ENCODE measurements at places on chromosomes 6 and 20. TPM values are rescaled to one million over a fixed set of nuclear protein-coding genes. Genes with fewer than 3 reads are reported as not detected.

GRCh38 chr6:120771019-120771418 lies 563.3 kb downstream of the TBC1D32 start:
- DNase-seq, result no peak

- no peak for DNase-seq
Observed at GRCh38 chr6:30696432-30696831, 5.6 kb upstream of the NRM start.

DNA sequence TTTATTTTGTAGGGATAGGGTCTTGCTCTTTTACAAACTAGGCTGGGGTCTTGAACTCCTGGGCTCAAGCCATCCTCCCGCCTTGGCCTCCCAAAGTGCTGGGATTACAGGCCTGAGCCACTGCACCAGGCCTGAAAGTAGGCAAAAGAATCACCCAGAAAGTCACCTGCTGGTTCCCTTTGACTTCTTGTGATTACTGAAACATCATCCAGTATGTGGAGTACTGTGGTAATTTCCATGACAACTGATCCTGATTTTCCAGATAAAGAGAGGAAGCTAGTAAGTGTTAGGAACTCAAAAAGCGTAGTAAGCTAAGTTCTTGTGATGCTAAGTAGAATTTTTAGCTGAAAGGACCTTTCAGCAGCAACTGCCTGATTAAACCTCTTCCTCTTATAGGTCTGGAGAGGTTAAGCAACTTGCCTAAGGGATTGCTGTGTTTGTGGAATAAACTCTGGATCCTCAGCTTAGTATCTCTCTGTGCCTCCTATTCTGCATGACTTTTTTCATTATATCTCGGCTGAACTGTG lies 16.8 kb downstream of the RALY start:
- no peak for DNase-seq

JAG1 gene
- total RNA-seq, result 66.5 TPM

- no peak for DNase-seq
Observed at GRCh38 chr20:39850821-39851330, 838.2 kb downstream of the MAFB start.

- DNase-seq, result no peak
Observed at GRCh38 chr20:33909331-33909921, 84.3 kb upstream of the RALY start.

TRIM26 gene
- total RNA-seq, result 53.5 TPM

Data from colonic mucosa (tissue), 4 donors.